ENCODE measurements at places on chromosomes 6 and 20.
A peak's percentile ranks its signal among the peaks of the same experiment; 100 is the strongest.

- DNase-seq: no peak
Observed at GRCh38 chr20:32570401-32571190, 14.5 kb downstream of the NOL4L start.

GRCh38 chr6:23272536-23272935 lies 703.2 kb downstream of the HDGFL1 start:
- DNase-seq: no peak

DNA sequence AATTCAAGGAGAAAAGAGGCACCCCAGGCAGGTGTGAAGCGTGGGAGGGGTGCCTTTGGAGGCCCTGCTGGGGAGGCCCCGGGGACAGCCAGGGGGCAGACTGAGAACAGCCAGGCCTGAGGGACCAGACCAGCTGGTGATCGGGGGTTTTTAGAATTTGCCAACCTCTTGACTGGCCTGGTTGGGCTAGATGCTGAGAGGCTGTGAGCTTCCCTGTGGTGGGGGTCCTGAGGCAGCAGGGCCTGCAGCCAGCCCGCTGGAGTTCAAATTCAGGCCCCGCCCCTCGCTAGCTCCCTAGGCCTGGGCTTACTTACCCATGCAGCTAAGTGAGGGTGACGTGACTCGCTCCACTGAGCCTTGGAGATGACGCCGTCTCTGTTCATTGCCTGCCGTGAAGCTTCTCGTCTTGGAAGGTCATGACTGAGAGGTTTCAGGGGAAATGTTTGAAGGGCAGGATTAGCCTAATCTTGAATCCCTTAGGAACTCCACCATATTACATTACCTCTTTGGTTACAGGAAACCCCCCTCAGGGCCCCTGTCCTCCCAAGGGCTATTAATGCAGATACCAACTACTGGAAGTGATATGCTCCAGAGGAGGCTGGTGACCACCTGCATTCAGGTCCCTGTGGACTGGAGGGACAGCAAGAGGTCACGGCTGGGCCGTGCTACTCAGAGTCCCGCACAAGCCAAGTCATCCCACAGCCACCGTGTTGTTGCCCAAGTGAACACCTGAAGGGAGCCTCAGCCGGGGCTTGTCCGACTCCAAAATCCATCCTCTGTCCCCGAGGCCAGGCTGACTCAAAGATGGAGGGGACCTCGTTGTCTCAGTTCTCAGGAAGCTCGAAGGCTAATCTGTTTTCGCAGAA lies 73.9 kb upstream of the DUSP22 start:
- DNase-seq: peak; percentile 47

DNA sequence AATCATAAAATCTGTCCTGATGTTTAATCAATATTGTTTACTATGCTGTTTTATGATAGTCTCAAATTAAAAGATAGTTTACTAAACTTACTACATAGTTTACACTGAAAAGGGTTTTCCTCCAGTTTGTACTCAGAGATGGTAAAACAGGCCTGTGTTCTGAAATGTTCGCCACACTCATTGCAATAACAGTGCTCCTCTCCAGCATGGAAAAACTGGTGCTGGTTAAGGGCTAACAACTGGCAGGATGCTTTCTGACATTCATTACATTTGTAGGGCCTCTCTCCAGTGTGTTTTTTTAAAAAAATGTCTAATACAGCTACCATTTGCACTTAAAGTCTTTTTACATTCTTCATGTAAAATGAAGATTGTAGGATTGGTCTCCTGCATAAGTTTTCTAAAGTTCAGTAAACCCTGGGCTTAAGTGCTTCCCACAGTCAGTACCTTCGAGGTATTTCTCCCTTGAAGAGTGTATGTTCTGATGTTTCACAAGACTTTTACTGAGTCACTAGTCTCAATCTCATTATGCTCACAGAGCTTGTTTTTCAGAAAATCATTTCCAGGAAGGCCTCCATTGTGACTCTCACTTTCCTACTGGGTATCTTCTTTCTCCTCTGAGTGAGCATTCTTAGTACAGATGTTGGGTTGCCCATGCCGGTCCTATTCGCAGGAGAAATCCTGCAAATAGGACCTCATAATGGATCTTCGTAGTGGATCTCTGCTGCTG lies 8.7 kb upstream of the ZSCAN12 start:
- DNase-seq: no peak

DNA sequence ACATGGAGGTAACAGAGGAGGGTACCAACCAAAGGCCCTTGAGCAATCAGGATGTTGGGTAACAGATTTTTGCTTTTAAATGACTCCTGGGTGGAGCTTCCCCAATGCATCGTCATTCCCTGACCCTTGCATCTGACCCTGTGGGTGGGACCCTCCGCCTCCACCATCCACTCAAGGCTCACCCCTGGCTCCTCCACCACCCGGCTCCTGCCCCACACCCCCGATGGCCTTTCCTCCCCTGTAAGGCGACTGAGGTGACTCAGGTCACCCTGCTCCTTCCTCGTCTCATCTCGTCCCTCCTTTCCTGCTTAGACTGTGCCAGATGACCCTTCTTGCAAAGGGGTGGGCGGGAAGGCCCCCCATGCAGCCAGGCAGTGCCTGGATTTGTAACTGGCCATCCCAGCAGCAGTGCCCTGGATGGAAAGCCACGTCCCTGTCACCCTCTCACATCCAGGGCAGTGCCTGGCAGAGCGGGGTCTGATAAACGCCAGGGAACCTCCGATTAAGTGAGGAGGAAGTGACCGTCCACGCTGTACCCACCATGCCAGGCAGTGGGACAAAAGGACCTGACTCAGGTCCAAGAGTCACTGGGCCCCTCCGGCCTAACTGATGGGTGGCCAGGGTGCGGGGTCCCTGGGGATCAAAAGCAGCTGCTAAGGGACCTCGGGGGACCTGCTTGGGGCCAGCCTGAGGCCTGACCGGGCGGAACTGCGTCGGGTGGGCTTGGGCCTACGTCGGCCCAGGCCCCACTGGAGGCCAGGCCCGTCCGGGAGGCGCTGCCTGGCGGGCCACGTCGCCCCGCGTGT lies 624 bp upstream of the NPEPL1 start:
- DNase-seq: peak; percentile 86

GRCh38 chr20:60113024-60113724 lies 155.0 kb downstream of the CDH26 start:
- DNase-seq: no peak

DNA sequence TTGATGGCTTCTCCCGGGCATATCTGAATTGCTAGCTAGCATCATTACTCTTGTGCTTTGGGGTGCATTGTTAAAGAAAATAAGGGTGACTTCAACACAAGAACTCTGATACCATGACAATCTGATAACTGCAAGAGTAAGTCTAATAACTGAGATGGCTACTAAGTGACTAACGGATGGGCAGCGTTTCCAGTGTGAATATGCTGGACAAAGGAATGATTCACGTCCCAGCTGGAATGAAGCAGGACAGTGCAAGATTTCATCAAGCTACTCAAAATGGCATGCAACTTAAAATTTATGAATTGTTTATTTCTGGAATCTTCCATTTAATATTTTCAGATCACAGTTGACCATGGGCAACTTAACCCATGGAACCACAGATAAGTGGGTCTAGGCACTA lies 31.7 kb downstream of the MOXD1 start:
- no peak for DNase-seq

DNA sequence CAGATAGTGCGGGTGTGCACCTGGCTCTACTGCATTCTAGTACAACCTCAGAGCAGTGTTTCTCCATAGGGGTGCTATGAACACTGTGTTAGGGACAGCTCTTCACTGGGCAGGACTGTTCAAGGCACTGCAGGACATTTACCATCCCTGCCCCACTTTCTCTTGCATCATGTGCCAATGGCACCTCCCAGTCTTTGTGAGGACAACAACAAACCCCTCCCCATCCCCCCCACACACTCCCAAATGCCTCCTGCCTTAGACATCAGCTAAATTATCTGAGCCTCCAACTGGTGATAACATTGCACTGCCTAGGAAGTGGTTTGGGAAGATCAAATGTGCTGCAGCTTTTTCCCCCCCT lies 98.9 kb downstream of the FYN start:
- DNase-seq: no peak

DNA sequence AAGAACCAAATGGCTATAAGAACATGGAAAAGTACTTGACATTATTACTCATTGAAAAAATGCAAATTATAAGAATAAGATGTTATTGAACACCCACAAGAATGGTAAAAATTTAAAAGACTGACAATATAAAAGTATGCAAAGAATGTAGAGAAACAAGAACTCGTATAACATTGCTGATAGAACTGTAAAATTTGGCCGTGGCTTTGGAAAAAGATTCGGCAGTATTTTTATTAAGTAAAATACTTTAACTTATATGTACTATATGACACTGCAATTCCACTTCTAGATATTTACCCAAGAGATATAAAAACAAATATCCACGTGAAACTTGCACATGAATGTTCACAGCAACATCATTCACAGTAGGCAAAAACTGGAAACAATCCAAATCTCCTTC lies 239.2 kb downstream of the TPBG start:
- no peak for DNase-seq
